ENCODE measurements at places on chromosomes 16 and 17.

GRCh38 chr17:65902831-65903522 is 289.0 kb downstream of the CEP112 start:
- no peak for DNase-seq

- no peak for DNase-seq
Observed at GRCh38 chr16:27444015-27444414, 42.0 kb downstream of the IL21R start.

DNA sequence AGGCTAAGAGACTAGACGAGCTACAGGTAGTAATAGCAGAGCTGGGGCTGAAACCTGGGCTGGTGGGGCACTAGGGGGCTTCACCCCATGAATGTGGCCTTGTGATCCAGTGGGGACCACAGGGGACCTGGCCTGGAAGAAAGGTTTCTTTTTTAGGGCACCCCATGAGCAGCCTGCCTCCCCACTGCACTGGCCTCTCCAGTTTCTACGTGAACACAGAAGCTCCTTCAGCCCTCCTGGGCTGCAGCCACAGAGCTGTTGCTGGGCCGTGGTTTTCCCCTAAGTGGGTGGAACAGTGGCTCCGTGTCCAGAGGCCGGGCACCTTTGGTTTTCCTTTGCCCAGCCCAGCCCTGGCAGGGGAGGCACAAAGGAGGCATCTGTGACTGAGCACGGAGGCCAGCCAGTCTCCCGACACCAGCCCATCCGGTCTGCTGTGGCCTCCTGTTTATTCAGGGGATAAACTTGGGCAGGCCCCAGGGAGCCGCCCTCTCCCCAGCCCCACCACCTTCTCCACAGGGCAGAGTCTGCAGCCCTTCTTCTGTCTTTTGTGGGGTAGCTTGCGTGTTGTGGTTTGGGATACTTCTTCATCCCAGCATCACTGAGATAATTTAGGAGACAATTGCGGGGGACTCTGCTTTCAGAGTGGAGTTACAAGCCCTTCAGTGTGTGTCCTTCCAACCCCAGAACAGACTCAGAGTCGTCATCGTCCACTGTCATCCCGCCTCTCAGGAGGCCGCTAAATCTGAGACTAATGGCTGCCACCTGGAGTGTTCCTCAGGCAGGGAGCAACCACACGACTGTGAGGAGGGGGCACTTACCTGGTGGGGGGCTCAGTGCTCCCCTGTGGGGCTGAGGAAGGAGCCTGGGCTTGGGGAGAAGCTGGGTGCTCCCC is 85.3 kb downstream of the RAB11FIP4 start:
- no peak for DNase-seq

- no peak for DNase-seq
Observed at GRCh38 chr16:57504001-57504400, 17.7 kb upstream of the DOK4 start.

DNA sequence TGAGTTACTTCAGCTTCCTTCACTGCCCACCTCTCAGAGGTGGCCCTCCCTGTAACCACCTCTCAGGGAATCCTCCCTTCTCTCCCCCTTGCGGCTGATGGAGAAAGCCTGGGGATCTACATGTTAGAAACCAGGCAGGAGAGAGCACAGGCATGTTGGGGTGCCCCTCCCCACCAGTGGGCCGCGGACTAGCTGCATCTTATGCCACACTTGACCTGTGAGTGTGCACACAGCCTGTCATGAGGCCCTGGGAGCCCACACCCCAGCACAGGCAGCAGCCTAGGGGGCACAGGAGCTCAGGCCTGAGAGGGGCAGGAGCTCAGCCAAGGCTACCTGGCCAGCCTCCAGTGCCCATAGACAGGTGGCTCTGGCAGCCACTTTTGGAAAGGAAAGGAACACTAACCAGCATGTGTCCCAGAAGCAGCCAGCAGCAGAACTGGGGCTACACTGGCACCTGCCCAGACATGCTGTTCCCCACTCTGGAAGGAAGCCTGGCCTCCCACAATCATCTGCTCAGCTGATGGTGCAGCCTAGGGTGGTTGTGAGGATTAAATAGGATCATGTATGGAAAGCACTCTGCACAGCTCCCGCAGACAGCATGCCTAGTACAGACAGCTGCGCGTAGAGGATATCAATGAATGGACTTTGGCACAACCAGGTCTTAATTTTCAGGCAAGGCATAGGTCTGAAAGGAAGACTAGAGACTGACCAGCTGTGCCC is 60.5 kb downstream of the TMEM132E start:
- DNase-seq: no peak

DNA sequence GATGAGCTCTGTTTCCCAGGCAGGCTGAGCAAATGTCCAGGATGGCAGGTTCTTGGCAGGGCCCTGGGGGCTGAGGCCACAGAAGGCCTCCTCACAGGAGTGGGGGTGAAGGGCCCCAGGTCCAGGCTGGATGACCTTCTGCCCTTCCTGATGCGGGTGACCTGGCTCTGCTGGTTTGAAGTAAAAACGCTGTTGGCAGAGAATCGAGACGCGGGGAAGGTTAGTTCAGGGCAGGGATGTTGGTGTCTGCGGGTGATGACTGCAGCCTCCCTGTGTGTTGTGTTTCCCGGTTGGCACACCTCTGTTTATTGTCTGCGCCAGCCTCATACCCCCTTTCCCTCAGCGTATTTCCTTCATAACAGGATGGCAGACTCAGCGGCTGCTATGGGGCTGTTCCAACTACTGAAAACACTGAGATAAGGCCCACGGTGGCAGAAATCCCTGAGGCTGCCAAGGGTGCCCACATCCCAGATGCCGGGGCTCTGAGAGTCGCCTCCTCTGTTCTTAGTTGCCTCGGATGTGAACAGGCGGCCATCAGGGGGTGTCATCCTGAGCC is 104.6 kb downstream of the METRNL start:
- DNase-seq: no peak

GRCh38 chr17:8658810-8659209 is 28.3 kb upstream of the MYH10 start:
- no peak for DNase-seq

DNA sequence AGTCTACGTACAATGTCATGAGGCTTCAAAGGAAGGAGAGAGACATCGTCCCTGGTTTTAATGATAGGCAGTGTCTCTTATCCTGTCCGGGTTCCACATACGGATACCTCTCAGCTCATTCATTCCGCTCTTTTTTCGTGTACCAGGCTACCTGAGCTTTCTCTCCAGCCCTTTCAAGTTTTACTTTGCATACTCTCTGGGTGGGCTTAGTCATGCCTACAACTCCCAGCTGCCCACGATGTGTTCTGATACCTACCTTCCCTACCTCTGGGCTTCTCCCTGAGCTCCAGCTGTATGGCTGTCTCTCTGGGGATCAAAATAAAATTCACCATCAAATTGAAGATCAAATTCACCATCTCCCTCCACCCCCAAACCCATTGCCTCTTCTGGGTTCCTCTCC is 354.0 kb upstream of the EEF2KMT start:
- no peak for DNase-seq

DNA sequence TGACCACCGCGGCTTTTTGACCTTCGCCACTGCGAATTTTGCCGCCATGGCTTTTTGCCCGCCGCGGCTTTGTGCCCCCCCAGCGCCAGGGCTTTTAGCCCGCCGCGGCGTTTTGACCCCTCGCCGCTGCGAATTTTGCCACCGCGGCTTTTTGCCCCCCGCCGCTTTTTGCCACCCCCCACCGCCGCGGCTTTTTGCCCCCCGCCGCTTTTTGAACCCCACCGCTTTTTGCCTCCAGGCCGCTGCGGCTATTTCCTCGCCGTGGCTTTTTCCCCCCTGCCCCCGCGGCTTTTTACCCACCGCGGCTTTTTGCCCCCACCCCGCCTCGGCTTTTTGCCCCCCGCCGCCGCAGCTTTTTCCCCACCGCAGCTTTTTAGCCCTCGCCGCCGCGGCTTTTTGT is 134.8 kb upstream of the TP53TG3C start:
- DNase-seq: no peak

- DNase-seq: no peak
Observed at GRCh38 chr17:78852709-78853121, 12.1 kb upstream of the USP36 start.
